ENCODE measurements at places on chromosomes 12 and 14. TPM values are rescaled to one million over a fixed set of nuclear protein-coding genes. Genes with fewer than 3 reads are reported as not detected.

DNA sequence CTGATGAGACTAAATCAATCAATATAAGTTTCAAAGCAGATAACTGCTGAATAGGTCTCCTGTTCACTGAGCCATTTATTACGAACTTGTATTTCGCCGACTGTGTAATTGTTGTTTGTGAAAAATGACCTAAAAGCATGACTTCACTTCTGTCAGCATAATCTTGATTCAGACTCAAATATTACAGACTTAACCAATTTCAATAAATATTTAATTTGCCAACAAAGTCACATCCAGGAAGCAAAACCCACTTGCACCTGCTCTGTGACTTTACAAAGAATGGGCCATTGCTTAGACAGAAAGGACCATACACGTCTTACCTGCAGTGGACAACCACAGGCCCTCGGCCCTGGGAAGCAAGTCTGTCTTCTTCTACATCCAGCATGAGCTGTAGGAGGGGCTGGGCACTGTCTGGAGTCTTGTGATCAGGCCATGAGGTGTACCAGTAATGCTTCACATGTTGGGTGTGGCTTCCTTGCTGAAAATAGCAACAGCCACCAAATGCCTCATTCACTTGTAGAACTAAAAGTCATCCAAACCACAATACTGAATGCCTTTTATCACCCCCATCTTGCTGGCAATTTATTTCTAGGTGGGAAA, 23.5 kb upstream of the PTPRB start:
- no peak for DNase-seq

DNA sequence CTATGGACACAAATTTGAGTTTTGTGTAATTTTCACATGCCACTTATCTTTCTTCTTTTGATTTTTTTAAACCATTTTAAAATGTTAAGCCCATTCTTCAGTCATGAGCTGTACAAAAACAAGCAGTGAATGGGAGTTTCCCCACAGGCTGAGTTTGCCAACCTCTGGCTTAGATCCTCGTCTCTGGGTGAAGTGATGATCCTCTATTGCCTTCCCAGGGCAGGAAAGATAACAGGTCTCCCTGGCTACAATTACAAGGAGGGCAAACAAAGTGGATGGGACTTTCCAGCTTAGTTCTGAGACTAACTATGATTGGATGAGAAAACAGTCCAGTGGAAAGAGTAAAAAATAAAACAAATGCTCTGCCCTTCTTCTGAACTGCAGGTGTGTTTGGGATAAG, 203.7 kb downstream of the SPTSSA start:
- no peak for DNase-seq

The FSCB gene
- not detected for total RNA-seq

GRCh38 chr14:106419376-106419965, 893.1 kb downstream of the TMEM121 start:
- DNase-seq, result no peak

DNA sequence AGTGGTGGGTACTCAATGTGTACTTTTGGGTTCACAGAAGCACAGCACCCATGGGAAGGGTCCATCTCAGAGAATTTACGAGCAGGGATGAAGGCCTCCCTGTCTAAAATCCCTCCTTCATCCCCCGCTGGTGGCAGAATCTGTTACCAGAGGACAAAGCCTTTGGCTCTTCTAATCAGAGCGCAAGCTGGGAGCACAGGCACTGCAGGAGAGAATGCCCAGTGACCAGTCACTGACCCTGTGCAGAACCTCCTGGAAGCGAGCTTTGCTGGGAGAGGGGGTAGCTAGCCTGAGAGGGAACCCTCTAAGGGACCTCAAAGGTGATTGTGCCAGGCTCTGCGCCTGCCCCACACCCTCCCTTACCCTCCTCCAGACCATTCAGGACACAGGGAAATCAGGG, 1.5 kb upstream of the GPR162 start:
- no peak for DNase-seq

DNA sequence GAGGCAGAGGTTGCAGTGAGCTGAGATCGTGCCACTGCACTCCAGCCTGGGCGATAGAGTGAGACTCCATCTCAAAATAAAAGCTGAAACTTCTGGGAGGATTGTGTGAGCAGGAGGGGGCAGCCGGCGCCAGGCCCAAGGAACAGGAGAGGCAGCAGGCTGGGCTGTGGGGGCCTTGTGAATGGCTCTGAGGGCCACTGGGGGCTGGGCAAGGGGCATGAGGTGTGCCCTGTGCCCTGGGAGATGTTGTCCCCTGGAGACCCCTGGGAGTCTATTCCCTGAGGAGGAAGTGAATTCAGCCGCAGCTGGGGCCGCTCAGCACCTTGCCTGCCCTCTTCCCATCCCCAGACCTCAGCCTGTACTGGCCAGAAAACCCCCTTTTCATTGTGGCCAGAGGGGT, 4.9 kb downstream of the LBHD2 start:
- no peak for DNase-seq

- DNase-seq, result peak; percentile 46
These were observed 269.3 kb downstream of the DAD1 start for GRCh38 chr14:22319526-22320361.

The WDHD1 gene
- total RNA-seq, result 5.9 TPM

DNA sequence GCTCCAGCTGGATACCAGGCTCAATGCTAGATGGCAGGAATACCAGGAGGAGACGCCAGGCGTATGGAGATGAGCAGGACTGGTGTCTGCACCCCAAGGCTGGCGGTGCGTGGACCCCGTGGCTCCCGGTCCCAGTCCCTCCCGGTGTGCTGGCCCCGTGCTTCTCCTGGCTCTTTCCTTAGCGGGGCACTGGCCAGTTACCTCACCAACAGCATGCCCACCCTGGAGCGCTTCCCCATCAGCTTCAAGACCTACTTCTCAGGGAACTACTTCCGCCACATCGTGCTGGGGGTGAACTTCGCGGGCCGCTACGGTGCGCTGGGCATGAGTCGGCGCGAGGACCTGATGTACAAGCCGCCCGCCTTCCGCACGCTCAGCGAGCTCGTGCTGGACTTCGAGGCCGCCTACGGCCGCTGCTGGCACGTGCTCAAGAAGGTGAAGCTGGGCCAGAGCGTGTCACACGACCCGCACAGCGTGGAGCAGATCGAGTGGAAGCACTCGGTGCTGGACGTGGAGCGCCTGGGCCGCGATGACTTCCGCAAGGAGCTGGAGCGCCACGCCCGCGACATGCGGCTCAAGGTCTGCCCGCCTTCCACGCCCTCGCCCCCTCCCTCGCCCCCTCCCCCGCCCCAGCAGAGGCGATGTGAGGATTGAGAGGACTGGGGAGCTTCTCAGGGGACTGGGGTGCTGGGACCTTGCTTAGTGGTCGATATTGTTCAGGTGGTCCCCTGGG, 14.6 kb downstream of the VASH1 start:
- no peak for DNase-seq

- DNase-seq, result peak; percentile 57
These were observed 101.9 kb downstream of the SLC8A3 start for GRCh38 chr14:70086685-70087379.

The NRL gene
- total RNA-seq, result 1.8 TPM

DNA sequence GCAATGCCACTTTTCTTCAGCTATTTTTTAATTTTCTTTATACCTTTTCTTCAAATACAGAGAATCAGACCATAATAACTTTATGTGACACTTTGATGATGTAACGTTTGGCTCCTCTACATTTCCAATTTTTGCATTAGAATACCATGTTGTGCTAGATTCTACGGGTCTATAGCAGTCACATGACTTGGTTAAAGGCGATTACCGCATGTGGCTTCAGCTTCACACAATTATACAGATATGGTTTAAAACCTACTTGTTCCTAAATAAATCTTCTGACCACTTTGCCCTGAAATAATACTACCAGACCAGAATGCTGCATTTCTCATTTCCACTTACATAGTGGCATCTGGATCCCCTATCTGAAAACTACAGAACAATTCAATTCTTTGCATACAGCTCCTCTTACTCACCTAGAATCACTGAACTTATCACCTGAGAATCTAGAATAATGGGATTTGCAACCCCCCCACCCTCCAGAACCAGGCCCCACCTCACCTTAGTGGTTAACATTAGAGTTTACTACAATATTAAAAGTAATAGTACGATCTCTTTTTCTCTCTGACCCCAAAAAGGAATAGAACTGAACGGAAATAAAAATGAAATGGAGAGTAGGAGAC, 1.3 kb downstream of the MAX start:
- DNase-seq, result peak; percentile 36

DNA sequence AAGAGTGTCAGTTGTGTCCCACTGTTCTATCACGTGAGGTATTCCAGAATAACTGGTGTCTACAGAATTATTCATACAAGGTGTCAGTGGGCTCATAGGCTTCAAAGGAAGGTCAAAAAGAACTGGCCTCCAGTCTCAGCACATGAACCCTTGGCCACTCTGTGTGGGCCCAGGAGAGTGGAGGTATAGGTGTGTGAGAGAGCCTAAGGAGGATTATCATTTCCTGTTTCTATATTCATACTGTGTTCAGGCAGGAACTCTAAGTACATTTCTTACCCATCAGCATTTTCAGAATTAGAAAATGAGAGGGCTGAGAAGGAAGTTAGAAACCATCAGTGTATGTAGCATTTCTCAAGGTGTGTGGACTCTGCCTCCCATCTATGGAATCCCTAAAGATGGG, 87.0 kb downstream of the BTG1 start:
- DNase-seq, result no peak

The RFLNA gene
- under 0.01 TPM for total RNA-seq

The ZBTB39 gene
- total RNA-seq, result 9.9 TPM

GRCh38 chr14:67395876-67396189, 16.1 kb downstream of the PLEK2 start:
- no peak for DNase-seq

GRCh38 chr12:82682326-82682725, 4.4 kb upstream of the TMTC2 start:
- no peak for DNase-seq

- DNase-seq, result no peak
These were observed 118.8 kb upstream of the CCND2 start for GRCh38 chr12:4154672-4155225.

DNA sequence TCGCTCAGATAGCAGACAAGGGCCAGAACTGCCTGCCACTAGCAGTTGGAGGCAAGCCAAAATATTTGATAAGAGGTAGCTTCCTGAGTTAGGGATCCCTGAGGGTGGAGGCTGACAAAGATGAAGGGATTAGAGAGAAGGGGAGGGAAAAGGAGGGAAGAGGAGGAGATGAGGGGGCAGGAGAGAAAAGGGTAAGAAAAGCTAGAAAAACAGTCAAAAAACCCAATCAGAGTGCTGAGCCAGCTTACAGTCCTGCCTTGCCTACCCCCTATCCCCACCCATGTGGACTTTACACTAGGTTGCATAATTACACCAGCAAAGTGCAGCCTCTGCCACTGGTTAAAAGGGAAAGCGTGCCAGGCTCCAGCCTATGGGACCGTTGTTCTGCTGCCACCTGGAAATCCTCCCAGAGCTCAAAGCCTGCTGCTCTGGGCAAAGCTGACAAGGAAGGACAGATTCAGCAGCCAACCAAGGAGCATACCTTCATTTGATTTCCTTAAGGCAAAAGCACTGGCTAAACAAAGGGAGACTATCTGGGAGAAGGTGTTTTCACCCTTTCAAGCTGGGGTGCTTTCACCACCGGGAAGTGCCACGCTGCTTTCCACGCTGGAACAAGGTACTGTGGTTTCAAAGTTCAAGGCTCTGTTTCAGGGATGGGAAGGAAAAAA, 3.8 kb upstream of the NUMB start:
- DNase-seq, result peak; percentile 50

- DNase-seq, result no peak
These were observed 25.1 kb downstream of the TEAD4 start for GRCh38 chr12:2984249-2984648.

The OR6C2 gene
- total RNA-seq, result not detected

The ARHGEF25 gene
- 1.6 TPM for total RNA-seq

DNA sequence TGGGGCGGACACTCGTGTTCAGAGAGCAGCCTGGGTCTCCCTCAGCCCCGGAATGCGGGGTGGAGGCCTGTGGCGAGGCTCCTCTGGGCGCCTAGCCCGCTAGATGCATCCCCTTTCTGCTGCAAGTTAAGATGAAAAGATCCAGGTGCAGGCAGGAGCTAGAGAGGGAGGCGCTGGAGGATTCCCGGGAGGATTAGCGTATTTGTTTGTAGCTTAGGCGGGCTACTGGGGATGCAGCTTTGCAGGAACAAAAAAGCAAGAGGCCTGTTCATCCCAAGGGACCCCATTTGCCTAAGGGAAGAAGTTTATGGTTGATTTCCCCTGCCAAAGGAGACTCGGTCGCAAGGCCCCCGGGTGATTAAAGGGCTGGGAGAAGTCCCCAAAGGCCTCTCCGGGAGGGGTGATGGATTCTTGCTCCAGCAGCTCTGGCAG, 824 bp downstream of the CCDC177 start:
- no peak for DNase-seq

- peak; percentile 11 for DNase-seq
These were observed 44.9 kb downstream of the ATP2B1 start for GRCh38 chr12:89663577-89664357.

GRCh38 chr12:6899837-6900519, 4.6 kb upstream of the LRRC23 start:
- DNase-seq, result peak; percentile 80

DNA sequence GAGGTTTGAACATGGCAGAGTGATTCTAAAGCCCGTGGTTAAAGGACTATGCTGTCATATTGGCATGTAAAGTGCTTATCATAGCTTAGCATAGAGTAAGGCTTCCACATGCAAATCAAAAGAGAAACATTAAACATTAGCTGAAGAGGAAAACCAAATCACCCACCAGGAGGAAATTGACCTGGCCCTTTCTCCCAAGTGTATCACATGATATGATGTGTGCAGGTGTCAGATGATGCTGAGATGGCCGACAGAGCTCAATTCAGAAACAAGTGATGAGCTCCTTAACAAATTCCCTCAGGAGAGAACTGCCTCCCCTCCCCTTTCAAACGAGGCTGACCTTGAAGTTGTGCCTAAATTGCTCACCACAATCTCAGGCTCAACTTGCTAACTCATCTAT, 217.1 kb upstream of the BTG1 start:
- no peak for DNase-seq

- no peak for DNase-seq
These were observed 19.6 kb downstream of the FNTB start for GRCh38 chr14:65006261-65006721.

DNA sequence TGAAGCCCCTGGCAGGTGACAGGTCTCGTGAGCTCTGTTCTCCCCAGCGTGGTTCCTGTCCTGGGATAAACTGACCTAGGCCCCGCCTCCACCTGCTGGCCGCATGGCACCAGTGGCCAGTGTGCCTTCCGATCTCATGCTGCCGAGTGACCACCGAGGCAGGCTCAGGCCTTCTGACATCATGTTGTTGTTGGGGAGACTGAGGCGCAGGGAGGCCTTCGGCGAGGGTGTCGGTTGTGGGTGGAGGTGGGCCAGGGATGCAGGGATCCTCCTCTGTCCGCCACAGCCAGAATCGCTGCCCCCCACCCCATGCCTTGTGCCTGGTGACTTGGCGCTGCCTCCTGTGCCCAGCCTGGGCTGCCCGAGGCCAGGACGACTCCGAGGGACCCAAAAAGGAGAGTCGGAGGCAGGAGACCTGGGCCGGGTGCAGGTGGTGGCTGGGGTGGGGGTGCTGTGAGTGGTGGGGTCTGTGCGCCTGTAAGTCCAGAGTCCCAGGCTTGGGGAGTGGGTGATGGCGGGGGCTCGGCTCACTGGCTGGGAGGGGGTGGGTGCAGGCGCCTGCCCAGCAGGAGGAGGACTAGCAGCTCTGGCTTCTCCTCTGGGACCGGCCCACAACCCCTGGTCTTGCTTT, 24.3 kb downstream of the ASPG start:
- no peak for DNase-seq

Data from dermis microvascular lymphatic vessel endothelial cell (primary cell).